ENCODE measurements at places on chromosomes 13 and 19.
A peak's percentile ranks its signal among the peaks of the same experiment; 100 is the strongest.

- no peak for DNase-seq
Observed at GRCh38 chr13:29901710-29902631, 51.6 kb upstream of the UBL3 start.

DNA sequence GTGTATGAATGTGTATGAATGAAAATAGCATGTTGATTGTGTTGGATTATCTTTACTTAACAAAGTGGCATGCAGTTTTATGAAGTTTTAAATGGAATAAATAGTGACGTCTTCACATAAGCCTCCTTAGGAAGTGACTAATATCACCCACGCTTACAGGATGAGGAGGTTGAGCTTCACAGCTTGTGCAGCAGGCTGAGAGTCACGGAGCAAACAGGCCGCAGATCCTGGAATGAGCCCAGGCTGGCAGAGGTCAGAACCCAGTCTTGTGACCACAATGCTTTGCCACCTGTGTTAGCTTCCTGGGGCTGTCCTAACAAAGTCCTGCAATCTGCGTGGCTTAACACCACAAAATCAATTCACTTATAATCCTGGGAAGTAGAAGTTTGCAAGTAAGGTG lies 20.8 kb downstream of the LAIR2 start:
- DNase-seq: no peak

- no peak for DNase-seq
Observed at GRCh38 chr13:62320129-62321108, 904.8 kb upstream of the PCDH20 start.

DNA sequence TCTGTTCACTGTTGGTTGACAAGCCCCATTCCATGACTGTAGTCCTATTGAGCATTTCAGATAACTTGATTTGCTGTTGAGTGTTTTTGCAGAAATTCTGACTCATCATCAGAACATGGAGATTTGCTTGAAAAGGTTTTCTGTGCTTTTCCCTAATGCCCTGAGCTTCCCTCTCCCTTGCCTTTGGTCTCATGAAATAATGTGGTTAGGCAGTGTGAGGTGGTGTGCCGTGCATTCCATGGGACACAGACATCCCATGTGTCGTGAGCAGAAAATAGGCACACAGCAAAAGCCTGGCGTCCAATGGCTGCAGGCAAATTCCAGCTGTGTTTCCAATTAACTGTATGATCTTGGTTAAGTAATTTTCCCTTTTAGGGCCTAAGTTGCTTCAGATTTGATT lies 197.4 kb downstream of the DLEU7 start:
- no peak for DNase-seq

DNA sequence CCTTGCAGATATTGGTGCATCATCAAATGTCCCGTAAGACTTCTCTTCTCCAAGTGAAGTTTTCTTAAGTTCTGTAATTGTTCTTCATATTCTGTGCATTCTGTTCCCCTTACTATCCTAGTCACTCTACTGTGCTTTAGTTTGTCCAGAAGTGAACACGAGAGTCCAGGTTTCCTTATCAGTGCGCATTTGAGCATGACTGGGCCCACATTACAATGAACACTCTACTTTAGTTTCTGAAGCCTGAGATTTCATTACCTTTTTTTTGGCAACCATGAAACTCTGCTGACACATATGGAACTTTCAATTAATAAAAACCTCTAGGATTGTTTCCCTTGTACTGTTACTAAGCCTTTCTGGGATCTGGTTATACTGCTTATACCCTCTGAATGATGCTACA lies 270.0 kb downstream of the KCNRG start:
- no peak for DNase-seq

GRCh38 chr13:53088871-53089270 lies 60.3 kb downstream of the OLFM4 start:
- no peak for DNase-seq

- DNase-seq: no peak
Observed at GRCh38 chr13:106499896-106500295, 35.6 kb downstream of the EFNB2 start.

GRCh38 chr13:23868521-23868920 lies 20.7 kb downstream of the MIPEP start:
- no peak for DNase-seq

- DNase-seq: no peak
Observed at GRCh38 chr19:47725759-47726401, 12.7 kb downstream of the EHD2 start.

DNA sequence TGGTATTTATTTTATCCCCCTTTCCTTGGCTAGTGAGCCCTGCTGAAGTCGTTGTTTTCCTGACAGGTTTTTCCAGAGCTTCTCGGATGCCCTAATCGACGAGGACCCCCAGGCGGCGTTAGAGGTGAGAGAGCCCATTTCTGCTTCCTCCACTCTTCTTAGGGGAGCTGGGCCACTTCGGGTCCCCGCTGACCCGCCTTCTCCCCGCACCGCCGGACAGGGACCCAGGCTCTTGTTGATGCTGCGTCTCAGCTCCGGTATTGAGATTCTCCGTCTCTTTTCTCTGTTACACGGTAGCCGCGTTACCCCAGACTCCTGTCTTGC lies 306 bp downstream of the SUGT1 start:
- DNase-seq: no peak

GRCh38 chr13:76685938-76686337 lies 200.3 kb downstream of the KCTD12 start:
- no peak for DNase-seq

- no peak for DNase-seq
Observed at GRCh38 chr13:24207841-24208667, 47.5 kb downstream of the SPATA13 start.

GRCh38 chr19:41225238-41226052 lies 6.4 kb downstream of the AXL start:
- peak; percentile 56 for DNase-seq

DNA sequence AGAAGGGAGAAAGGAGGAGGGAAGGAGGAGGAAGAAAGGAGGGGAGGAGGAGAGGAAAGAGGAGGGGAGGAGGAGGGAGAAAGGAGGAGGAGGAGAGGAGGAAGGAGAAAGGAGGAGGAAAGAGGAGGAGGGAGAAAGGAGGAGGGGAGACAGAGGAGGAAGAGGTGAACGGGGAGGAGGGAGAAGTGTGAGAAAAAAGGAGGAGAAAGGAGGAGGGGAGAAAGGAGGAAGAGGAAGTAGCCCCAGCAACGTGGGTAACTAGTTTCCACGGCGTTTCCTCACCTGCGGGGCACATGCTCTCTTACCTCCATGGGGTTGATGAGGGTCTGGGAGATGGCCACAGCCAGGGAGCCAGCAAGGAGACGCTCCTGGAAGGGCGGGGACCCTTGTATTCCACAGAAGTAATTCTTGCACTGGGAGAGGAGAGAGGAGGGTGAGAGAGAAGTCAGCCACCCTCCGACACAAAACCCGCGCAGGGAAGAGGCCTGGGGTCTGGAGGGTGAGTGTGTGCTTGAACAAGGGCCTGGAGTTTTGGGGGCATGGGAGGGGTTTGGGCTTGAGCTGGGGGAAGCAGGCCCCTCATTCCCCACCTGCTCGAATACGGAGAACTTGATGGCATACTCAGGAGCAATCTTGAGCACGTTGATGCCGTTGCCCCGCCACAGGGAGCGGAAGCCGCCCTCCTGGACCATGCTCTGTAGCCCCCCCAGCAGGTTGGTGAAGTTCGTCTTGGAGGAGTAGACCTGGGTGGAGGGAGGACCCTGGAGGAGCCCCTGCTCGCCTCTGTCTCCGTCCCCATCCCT lies 3.9 kb downstream of the SLC25A41 start:
- no peak for DNase-seq

DNA sequence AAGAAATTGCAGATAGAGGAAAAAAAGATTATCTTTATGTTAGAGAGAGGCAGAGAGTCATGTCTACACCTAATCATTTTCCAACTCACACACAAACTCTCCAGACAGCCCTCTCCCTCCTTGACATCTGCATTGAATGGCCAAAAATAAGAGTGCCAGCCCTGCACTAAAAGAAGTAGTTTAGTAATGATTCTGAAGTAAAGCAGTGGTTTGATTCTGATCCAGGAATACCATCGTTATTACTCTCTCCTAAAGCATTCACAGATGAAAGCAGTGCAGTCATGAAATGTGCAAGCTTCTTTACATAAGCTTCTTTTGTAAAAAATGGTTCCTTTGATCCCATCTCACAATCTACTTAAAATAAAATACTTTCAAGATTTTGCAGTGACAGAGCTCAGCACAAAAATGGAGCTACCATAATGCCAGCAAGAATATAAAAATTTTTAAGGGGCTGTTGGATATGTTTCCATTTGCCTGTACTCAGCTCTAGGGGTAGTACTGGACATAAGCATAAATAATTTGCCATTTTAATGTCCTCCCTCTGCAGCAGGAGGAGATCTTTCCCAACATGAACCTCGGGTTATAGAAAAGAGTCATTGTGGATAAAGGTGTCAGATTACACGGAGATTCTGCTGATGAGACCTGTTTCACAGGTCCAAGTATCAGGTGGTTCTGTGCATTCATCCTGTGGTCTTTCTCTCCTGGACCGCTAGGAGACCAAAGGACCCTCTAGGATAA lies 406.3 kb downstream of the DCT start:
- DNase-seq: no peak

DNA sequence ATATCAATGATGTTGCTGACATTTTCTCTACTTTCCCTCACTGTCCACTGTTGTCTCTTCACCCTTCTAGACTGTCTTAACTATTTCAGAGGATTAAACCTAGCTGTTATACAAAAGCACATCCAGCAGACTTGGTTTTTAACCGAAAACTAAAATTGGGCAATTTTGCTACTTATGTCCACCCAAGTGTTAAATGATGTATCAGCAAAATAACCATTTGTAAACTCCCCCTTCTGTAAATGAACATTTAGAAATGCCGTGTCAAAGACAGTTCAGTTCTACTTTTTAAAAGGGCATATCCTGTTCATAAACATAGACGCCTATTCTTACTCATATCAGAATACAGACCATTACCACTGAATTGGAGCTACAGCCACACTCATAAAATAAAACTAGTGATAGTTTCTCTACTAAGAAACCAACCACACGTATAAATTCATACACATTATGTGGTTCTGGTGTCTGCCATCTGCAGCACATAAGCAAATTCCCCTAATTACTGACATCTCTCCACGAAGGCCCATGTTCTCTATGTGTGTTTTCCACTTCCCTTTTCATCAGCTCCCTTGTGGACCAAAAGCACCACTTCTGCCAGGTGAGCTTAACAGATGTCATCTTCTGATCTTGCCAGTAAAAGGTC lies 1091.8 kb downstream of the PCDH9 start:
- no peak for DNase-seq

- no peak for DNase-seq
Observed at GRCh38 chr13:51827254-51827653, 17.7 kb downstream of the TMEM272 start.

- DNase-seq: no peak
Observed at GRCh38 chr13:46389457-46390451, 2.7 kb upstream of the RUBCNL start.

DNA sequence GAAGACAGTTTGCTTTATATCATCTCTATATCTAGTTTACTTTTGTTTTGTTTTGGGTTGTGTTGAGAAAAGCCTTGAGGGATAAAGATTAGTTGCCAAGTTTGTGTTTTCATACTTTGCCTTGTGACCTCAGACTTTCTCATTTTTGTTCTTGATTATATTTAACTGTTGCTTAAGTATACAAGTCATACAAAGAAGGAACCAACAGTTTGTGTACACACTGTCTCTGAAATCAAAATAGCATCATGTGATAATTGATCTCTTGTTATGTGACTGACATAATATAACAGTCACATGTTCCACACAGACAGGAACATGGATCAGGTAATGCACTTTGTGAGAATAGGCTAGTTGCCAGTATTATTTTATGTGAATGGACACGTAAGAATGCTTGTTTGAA lies 70.8 kb downstream of the SHISA2 start:
- DNase-seq: no peak

- no peak for DNase-seq
Observed at GRCh38 chr13:41905600-41906254, 55.2 kb downstream of the VWA8 start.

- DNase-seq: no peak
Observed at GRCh38 chr13:108426893-108427292, 157.4 kb downstream of the TNFSF13B start.

DNA sequence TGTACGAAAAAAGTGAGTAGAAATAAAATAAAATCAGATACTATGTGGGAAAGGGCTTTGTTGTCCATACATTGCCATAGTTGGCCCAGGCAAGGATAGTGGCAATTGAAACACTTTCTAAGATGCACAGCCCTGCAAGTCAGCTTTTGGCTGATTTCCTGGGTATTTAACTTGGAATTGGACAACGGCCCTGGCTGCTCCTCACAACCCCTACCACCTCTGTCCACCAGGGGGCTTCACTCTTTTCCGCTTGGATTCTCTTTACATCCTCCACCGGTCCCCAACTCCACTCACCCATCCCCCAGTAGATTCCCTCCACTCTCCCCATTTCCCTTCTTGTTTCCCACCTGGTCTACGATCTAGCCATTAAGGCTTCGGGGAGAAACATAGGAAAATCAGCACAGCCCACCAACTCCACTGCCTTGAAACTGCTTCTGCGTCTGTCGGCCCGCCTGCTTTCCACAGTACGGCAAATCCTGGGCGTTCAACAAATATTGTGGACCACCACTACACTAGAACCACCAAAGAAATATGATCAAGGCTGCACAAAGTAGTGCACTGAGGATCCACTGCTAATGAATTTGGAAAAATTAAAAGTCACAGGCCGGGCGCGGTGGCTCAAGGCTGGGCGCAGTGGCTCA lies 48.6 kb upstream of the GTF3A start:
- DNase-seq: peak; percentile 58

DNA sequence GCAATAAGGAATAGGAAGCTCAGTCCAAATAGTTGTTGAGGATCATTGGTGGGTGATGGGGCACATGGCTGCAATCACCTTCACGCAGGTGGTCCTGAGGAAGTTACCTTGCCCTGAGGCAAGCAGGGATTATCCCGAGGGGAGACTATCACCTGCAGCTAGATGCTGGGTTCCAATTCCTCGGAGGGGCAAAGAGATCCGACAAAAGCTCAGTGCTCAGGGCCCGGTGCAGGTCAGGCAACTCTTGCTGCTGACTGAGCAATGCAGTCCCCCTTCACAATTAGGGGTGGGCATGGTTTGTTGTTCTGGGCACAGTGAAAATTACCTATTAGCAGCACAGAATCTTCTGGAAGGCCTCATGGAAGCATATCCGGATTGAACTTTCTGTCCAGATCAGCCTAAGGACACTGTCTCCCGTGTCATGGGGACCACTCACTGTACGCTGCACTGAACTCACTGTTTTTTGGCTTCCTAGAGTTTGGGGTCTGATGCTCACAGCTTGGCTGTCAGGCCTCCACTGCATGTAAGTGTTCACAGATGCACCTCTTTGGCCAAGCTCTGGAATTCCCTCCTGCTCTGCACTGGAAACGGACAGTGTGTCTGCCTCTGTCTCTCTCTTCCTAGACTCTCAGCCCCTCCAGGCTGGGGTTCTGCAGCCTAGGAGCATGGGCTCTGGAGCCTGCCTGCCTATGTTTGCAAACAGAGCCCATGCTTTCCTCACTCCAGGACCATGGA lies 372.7 kb downstream of the ZNF536 start:
- DNase-seq: no peak

Data from 8988T (cell line).